ENCODE measurements at places on chromosomes 13 and 19. TPM values are rescaled to one million over a fixed set of nuclear protein-coding genes. Genes with fewer than 3 reads are reported as not detected.

ZNF418 gene
- polyA plus RNA-seq, result 25.7 TPM

LILRA1 gene
- 0.43 TPM for polyA plus RNA-seq

ZNF578 gene
- 7.0 TPM for polyA plus RNA-seq

TUBA3C gene
- polyA plus RNA-seq, result not detected

ZNF850 gene
- 3.1 TPM for polyA plus RNA-seq

C3 gene
- 20.8 TPM for polyA plus RNA-seq

TTC9B gene
- 0.26 TPM for polyA plus RNA-seq

SUPT5H gene
- polyA plus RNA-seq, result 147 TPM

GRCh38 chr19:13437919-13438618 lies 68.2 kb downstream of the CACNA1A start:
- no peak for DNase-seq

- no peak for DNase-seq
Observed at GRCh38 chr13:102944821-102945220, 99.0 kb downstream of the ERCC5 start.

DNA sequence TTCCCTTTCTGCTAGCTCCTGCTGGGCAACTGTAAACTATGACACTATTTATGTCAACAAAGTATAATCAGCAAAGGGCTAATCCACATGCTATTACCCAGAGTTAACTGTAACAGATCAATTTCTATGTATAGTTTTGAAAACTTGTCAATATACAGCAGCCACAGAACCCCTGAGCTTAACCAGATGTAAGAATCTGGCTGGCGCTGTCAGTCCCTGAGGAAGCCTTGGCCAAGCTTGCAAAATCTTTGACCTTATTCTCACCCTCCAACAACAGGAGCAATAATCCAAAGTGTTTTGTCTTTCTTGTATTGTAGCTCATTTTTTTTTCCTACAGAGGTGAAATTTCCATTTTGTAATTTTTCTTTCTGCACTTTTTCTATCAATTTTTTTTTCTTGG lies 1230.1 kb upstream of the SLC10A2 start:
- DNase-seq, result no peak

DNA sequence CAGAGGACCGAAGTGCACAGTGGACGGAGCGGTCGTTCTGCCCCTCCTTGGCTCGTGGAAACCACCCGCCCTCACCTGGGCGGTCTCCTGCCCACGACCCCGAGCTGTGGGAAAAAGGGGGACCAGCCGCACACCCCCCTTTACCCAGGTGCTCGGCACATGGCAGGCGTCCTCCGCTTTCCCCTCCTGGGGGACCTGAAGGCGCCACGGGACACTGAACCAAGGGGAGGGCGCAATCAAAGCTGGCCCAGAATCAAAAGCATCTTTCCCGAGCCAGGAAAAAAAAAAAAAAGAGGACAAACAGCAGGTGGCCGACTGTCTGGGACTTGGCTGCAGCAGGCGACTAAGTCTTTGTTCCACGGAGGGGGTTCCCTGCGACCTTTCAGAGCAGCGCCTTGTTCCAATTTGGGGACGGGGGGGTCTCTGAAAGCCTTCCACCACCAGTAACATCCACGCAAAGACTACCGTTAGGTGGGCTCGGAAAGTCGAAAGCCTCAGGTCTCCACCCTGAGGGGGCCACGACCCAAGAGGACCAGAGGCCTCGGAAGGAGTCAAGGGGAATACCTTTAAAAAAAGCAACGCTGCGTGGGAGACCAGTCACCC lies 1.1 kb downstream of the MBD3 start:
- no peak for DNase-seq

DNA sequence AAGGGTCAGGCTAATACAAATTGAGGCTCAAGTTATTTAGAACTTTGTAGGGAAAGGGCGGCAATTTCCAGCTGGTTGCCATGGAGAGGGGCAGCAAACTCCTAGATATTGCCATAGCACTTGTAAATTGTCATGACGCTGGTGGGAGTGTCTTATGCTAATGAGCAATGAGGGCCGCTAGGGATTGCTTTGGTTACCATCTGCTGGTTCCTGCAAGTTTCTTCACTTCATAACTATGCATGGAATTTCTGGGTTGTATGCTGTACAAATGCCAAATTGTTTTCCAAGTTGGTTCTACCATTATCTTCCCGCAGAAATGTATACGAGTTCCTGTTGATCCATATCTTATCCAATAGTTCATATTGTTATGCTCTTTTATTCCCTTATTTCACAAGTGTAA lies 1339.4 kb downstream of the EFNB2 start:
- no peak for DNase-seq

DNA sequence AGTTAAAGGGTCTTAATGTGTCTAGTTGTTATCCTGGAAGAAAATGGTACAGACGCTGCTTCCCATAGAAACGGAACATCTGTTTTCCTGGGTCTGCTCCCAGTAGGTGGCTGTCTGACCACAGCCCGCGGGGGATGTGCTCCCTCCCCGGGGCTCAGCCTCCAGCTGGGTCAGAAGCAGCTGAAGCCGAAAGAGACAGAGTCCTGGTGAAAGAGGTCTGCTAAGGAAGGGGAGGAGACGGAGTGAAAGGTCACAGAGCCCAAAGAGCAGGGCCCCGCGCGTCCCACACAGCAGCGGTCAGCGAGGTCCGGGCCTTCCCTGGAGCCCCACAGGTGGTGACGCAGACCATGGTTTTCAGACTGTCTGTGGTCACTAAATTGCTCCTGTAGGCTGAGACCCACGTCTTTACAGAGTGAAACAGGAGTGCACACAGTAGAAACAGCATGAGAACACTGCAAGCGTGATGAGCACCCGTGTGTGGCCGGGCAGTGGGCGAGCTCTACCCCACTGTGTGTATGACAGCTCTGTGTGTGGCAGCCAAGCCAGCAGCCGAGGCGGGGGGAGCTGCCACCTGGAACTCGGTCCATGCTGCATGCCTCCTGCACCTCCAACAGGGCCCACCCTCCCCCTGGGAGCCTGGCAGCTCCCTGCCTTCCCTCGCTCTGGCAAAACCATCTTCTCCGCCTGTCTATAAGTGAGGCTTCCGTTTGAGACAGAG lies 52.0 kb upstream of the C13orf46 start:
- DNase-seq, result peak; percentile 56

DNA sequence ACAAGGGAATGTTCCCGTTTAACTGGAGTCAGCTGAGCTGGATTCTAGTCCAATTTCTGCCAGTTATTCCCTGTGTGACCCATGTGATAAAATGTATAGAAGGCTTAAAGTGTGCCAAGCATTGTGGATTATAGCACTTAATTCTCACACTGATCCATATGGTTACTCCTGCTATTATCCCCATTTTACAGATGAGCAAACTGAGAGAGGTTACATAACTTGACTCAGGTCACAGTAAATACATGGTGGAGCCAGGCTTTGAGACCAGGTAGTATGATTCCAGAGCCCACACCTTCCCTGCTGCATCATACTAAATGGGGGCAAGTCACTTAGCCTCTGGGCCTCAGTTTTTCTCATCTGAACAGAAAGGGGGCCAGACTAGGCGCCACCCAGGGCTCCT lies 2.0 kb upstream of the DHRS12 start:
- no peak for DNase-seq

DNA sequence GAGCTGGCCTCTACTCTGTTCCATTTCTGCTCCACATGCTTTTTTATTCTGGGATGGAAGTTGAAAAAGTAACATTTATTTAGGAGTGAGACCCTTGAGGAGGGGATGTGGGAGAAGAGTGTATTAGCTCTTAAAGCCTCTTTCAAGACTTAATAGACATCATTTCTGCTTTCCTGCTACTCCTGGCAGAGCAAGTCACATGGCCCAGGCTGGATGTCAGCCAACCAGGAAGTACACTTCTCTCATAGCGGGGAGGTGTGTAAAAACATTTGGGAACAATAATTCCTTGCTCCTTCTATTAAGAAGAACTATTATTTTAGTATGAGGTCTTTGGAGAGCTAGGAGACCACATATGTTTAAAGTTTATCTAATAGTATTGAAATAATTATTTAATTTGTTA lies 40.6 kb upstream of the FAM216B start:
- DNase-seq, result no peak

DNA sequence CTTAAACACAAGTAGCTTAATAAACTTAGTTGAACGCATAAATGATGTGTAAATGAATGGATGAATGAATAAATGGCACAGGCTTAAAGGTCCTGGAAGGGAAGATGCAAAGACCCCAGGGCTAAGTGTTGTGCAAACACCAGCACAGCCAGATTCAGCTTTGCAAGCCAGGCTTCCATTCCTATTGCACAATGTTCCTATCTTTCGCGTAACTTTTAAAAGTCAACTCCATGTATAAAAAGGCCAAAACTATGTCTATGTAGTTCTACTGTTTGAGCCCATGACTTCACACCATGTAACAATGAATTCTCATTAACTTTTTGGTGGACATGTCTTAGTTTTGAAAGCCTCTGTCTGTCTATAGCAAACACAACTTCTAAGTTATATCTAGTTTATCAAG lies 226.0 kb downstream of the NALCN start:
- no peak for DNase-seq

- no peak for DNase-seq
Observed at GRCh38 chr13:65595916-65596315, 1634.2 kb downstream of the PCDH9 start.

DNA sequence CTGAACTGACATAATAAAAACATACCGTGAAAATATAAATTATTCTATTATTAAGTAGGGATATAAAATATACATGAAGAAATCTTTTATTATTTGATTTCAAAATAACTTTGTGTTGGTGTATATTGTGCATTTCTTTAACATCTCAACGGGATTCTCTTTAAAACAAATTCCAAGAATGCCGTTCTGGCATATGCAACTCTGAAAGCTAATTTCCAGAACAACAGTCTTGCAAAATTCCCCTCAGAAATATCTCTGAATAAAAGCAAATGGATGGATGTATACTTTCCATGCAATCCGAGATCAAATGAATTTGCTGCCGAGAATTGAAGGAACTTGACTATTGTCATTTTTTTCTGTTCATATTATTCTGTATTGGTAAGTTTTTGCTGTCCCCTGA lies 1579.8 kb downstream of the PCDH9 start:
- no peak for DNase-seq

Data from renal cortex interstitium (tissue), 15 donors.